ENCODE measurements at places on chromosomes 13 and 19. TPM values are rescaled to one million over a fixed set of nuclear protein-coding genes. Genes with fewer than 3 reads are reported as not detected.

DNA sequence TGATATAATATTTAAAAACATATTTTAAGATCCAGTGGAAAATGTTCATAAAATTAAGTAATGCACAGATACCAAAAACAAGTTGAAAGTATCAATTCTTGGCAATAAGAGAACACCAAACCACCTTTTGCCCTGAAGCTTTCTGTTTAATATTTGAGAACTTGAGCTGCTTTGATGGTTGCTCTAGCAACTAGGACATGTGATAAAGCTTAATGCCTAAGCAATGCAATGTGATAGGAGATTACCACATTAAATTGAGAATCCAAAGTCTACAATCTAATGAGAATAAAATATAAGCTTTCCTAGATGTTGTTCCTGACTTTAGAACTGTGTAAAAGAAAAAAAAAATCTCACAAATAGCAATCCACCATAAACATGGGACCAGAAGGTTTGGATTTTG lies 1367.5 kb upstream of the PCDH9 start:
- DNase-seq, result no peak

DNA sequence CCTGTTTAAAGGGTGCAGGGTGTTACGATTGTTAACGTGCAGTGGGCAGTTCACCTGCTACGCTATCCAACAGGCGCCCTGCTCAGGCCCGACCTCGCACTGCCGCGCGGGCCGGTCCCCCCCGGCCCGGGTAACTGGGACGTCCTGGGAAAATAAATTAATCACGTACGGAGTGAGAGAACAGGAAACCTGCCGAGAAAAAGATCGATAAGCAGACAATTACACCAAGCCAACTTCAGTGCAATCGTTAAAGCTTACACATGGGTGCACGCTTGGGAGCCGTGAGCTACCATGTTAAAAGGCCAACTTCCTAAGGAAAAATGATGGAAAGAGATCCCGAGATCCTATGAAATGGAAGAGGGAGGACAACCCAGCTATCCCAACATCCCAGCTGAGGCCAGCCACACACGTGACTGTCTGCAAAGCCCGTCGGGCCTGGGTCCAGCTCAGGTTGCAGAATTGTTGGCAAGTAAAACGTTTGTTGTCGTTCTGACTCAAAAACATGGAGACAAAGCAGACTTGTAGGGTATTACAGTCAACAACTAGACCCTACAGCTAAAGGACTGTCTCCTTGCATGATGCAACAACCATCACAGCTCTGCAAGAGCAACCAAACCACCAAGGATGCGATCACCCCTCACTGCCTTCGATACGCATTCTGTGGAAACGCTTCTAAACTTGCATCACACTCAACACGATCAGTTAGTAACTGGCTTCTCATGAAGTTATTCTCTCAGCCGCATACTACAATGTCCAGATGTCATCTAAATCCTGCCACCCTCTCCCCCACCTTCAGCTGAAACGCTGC lies 741 bp upstream of the TUBGCP3 start:
- no peak for DNase-seq

Gene CDC42EP5
- 0.83 TPM for total RNA-seq

DNA sequence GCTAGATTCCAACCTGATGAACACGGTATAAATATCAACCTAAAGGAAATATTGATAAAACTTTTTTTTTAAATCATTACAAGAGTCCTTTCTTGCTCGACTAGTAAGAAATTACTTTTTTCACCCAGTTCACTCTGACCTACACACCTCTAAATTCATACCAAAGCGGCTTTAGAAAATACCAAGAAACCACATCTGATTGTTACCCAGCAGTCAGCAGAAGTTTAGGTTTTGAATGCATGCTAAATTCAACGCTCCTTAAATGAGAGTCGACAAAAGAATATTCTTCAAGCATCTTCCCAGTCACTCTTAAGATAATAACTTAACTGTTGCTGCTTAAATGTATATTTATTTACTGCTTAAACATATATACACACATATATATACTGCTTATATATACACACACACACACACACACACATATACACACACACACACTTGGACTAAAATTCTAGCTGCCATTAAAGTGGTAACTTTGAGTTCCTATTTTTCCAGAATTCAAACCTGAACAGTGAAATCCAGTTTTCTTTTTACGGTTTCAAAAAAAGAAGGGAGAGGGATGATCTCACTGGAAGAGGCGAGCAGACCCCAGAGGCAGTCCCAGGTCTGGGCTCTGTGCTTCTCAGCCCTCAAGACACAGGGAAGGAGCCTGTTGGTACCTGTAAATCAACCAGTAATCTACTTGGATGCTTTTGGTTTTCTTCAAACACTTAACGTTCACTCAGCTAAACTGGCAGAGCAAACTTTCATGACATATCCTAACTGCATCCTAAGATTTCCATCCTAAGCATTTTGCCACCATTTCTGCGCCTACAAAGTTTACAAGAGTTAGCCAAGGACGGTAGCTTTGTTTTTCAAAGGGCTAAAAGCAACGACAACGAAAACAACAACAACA lies 1.7 kb downstream of the STK24 start:
- DNase-seq, result no peak

Gene PLIN5
- total RNA-seq, result 1.8 TPM

DNA sequence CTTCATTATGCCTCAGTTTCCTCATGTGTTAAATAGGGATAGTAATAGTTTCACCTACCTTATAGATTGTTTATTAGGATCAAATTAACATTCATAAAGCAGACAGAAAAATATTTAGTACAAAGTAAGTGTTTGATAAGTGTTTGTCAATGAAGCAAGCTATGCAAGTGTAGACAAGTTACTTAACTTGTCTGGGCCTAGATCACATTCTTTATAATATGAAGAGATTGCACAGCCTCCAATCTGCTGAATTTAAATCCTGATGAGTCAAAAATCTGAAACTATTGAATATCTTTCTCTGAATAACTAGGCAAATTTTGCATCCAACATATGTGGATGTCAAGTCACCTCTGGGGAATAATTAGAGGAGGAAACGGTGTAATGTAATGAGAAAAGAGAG lies 170.5 kb downstream of the MZT1 start:
- no peak for DNase-seq

DNA sequence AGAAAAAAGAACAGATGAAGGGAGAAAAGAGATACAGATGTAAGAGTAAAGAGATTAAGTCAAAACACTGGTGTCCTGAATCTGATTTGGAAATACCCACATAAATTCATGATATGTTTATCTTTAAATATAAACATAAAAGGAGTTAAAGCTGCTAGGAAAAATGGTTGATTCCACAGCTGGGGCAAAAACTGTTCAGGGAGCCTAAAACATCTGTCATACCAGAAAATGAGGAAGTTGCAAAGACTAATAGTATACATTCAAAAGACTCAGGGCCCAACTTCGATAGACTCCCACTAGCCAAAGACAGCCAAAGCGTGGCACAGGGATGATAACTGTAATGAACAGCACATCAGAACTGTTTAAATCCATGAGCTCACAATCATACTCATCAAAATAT lies 62.0 kb downstream of the ABCC4 start:
- no peak for DNase-seq

DNA sequence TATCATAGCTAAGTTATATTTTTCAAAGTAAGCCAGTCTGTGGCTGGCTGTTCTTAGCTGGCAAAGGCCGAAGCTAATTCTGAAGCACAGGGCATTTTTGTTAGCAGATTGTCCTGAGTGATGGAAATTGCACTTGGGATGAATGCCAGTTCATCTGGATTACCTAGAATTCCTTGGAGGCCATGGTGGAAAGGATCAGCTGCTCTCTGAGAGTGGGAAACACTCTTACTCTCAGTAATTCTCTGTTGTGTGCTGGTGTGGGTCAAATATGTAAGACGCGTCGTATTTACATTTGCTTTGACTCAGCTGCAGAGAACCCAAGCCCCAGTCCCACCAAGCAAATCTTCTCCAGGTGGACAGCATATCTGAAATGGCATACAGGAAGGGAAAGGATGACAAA lies 60.7 kb upstream of the C1QTNF9B start:
- no peak for DNase-seq

- DNase-seq, result no peak
Measured at GRCh38 chr19:35438096-35438495, 10.0 kb upstream of the FFAR2 start.

DNA sequence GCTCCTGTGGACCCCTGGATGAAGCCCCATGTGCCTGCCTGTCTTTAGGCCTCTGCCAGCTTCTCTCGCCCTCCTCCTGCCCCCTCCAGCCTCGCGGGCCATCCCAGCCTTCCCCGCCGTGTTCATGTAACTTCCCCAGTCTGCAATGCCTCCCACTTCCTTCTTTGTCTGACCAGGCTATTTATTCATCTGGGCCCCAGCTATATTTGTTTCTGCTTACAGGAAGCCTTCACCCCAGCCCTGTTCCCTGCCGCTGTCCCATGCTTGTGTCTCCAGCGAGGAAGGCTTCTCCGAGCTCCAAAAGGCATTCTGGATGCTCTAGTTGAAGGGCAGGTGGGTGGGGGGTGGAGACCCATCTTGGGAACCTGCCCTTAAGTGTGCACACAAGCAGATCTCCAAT lies 7.9 kb upstream of the C3 start:
- no peak for DNase-seq

Gene NOVA2
- not detected for total RNA-seq

Gene PSG7
- not detected for total RNA-seq

Gene SIGLEC10
- not detected for total RNA-seq

Gene NDUFA7
- total RNA-seq, result 57.2 TPM

DNA sequence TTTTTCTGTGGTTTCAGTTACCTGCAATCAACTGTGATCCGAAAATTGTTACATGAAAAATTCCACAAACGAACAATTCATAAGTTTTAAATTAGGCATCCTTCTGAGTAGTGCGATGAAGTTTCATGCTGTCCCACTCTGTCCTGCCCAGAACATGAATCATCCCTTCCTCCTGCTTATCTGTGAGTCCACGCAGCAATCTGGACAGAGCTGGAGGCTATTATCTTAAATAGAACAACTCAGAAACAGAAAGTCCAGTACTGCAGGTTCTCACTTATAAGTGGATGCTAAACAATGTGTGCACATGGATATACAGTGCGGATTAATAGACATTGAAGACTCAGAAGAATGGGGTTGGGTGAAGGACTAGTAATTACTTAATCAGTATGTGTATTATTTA lies 583.7 kb upstream of the SPRY2 start:
- DNase-seq, result no peak

Gene PRR20E
- not detected for total RNA-seq

- no peak for DNase-seq
Measured at GRCh38 chr19:47448360-47448727, 23.3 kb downstream of the SLC8A2 start.

GRCh38 chr19:50796128-50796633 lies 6.0 kb downstream of the ACP4 start:
- DNase-seq, result peak; percentile 46

- DNase-seq, result no peak
Measured at GRCh38 chr19:39319892-39320248, 793 bp downstream of the LRFN1 start.

Gene IFI30
- total RNA-seq, result 41.2 TPM

Gene PRR12
- total RNA-seq, result 1.6 TPM

DNA sequence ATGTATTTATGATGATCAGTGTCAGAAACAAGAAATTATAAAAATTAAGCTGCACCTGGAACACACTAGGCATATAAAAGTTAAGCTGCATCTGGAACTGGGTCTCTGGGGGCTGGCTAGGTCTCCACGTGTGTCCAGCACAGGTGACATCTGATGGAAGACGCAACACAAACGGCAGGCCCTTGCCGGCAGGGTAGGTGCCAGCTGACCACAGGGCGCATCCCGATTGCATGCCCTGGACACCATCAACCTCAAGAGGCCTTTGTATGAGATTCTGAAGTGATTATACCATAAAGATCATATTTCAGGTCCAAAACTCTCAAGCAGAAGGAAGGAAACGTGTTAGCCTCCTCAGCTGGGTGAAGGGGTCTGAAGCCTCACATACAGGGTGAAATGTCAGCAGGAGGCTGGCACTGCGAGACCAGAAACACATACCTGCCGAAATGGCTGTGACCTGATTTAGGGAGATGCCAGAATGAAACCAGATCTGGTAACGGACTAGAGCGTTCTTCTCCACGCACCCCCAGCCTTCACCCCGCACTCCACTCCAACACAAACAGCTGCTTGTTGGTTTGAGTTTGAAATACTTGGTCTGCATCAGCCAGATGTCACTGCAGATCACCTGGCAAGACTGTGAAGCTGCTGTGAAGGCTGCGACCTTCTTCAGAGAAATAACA lies 37.3 kb downstream of the COL4A1 start:
- no peak for DNase-seq

DNA sequence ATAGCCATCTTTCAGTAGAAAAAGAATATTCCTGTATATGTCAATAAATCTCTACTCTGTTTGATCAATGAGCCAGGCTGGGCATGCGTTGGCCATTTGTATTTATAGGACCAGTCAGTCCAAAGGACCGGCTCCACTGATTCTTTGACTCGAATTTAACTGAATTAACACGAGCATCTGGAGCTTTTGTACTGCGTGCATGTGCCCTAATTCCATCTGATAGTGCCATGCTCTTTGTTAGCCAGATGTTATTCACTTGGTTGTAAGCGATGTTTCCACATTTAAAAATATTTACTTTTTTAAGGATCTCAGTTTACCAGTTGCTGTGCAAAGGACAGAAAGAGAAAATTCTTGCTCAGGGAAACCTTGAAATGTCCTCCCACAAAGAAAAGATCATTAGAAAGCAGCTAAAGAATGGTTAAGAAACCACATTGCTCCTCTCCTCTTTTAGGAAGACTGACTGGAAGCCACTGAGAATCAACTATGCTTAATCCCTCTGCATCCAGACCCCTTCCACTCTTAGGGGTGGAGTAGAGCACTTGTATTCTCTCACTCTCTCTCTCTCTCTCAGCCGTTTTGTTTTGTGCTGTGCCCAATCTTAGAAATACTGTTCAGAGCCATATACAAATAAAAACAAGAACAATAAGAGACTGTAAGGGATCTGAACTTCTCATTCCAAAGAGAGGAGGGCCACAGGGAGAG lies 165.8 kb downstream of the DCLK1 start:
- no peak for DNase-seq

DNA sequence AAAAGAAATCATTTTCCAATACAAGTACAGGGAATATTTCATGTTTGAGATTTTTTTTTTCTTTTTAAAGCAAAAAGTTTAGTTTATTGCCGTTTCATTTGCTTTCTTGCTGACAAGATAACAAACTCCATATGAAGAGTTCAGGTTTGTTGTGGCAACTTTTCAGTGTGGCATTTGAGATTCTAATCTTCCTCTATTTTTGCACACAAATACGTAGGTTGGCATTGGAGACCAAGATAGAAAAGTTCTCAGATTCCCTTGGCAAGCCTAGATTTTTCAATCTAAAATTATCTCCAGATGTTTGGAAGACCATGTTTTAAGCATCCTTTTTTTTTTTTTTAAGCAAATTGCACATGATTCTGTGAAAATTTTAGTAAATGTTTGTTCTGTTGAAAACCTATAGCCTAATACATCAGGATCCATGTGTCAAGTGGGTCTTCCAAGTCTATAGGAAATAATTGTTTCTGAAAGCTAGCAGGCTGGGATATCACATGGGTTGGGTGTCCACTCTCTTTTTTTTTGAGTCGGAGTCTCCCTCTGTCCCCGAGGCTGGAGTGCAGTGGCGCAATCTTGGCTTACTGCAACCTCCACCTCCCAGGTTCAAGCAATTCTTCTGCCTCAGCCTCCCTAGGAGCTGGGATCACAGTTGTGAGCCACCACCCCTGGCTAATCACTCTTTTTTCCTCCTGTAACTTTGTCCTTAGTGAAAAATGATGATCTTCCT lies 2.6 kb downstream of the GARRE1 start:
- no peak for DNase-seq

Gene IZUMO4
- total RNA-seq, result 0.24 TPM

GRCh38 chr19:19305696-19306095 lies 14.6 kb downstream of the SUGP1 start:
- DNase-seq, result no peak

- DNase-seq, result no peak
Measured at GRCh38 chr13:96766306-96766705, 228.0 kb downstream of the OXGR1 start.

GRCh38 chr13:84211048-84211447 lies 328.8 kb upstream of the SLITRK1 start:
- DNase-seq, result no peak
